ENCODE measurements at places on chromosomes 3 and 15.

DNA sequence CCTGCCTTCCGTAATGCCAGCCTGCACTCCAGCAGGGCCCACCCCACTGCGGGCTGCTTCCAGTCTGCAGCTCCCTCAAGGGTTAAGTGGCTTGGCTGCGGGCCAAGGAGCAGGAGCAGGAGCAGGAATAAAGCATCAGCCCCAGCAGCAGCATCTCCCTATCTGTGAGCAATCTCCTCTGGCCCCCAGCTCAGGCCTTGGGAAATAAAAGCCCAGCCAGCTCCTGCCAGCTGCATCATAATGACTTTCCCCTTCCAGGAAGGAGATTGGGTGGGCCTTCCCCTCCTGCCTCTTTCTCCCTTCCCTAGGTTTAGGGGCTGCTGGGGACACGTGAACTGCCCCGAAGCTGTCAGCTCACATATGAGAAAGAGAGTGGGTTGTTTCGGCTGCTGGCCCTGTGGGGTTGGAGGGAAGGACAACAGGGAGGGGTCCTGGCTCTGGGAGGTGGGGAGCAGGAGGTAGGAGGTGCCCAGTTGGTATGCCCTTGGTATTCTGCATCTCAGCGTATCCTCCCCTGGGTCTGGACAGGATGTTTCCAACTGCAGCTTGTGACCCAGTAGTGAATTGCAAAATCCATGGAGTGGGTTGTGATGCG is 34.6 kb upstream of the FGD5 start:
- no peak for DNase-seq

GRCh38 chr15:96381463-96381862 is 51.0 kb downstream of the NR2F2 start:
- no peak for DNase-seq

DNA sequence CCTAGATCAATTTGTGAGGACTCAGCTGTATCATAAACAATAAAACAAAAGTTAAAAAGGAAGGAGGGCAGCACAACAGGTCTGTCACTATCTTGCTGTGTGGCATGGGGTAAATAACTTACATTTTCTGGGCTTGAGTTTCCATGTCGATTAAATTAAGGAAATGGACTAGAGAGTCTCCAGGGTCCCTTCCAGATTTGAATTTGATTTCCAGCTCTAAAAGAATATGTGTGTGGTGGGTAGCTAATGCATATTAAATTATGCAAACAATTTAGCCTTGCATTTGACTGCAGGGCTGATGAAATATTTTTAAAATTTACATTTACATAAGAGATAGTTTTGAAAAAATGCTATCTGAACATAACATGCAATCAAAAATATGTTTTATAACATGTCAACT is 447.7 kb downstream of the FGF12 start:
- no peak for DNase-seq

GRCh38 chr15:31488437-31489204 is 162.0 kb downstream of the KLF13 start:
- DNase-seq = no peak

GRCh38 chr3:127888564-127889107 is 26.4 kb upstream of the KBTBD12 start:
- DNase-seq = no peak

GRCh38 chr15:62453375-62453774 is 288.3 kb upstream of the C2CD4B start:
- DNase-seq = no peak

- DNase-seq = no peak
Observed at GRCh38 chr3:180278583-180279188, 241.9 kb upstream of the PEX5L start.

DNA sequence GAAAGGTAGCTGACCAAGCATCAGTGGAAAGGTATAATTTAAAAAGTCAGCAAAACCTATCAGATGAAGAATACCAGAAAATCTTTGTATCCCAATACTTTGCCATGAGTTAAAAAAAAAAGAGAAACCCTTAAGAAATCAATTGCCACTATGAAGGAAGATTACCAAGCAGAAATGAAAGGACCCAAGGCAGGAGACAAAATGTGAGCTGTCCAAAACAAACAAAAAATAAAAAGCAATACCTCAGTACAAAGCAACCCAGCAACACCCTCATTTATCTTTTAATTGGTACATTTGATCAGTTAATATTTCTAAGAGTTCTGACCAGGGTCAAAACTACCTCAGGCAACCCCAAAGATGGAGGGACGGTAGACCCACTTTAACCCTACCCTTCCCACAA is 65.3 kb downstream of the MOBP start:
- no peak for DNase-seq

All from activated CD8-positive, alpha-beta memory T cell treated with anti-CD3 and anti-CD28 coated beads for 48 hours (primary cell).